ENCODE measurements at places on chromosomes 6 and 20.

DNA sequence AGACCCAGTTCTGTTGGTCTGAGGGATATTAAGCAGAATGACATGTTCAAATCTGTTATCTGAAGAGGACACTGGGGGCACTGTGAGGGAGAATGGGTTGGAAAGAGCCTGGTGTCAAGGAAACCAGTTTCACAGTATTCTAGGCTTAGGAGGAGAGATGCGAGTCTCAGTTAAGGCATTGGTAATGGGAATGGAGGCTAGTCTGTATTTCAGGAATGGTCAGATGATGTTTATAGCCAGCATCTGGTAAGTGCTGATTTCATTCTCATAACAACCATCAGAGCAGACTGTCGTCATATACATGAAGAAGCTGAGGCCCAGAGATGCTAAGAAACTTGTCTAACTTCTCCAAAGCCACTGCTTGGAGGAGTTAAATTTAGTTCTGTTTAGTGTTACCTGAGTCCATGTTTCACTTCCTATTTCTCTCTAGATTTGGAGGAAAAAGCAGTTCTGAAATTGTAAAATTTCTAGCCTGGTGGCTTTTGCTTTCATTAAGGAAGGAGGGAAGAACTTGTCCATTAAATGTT, 242.0 kb downstream of the ARID1B start:
- DNase-seq: no peak

DNA sequence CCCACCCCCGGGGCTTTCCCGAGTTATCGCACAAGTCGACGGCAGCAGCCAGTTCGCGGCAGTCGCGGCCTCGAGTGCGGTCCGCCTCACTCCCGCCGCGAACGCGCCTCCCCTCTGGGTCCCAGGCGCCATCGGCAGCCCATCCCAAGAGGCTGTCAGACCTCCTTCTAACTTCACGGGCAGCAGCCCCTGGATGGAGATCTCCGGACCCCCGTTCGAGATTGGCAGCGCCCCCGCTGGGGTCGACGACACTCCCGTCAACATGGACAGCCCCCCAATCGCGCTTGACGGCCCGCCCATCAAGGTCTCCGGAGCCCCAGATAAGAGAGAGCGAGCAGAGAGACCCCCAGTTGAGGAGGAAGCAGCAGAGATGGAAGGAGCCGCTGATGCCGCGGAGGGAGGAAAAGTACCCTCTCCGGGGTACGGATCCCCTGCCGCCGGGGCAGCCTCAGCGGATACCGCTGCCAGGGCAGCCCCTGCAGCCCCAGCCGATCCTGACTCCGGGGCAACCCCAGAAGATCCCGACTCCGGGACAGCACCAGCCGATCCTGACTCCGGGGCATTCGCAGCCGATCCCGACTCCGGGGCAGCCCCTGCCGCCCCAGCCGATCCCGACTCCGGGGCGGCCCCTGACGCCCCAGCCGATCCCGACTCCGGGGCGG, 1.6 kb downstream of the GNAS start:
- no peak for DNase-seq

- DNase-seq: no peak
Measured at GRCh38 chr20:17334932-17335331, 108.1 kb downstream of the PCSK2 start.

GRCh38 chr6:152682141-152682540, 15.6 kb upstream of the MYCT1 start:
- DNase-seq: no peak

- DNase-seq: peak; percentile 62
Measured at GRCh38 chr6:170438402-170438753, 114.7 kb downstream of the PSMB1 start.
